ENCODE measurements at places on chromosomes 16 and 17.

GRCh38 chr17:50872710-50873424 lies 6.7 kb upstream of the TOB1 start:
- peak; percentile 46 for DNase-seq

GRCh38 chr17:73847952-73848351 lies 203.7 kb upstream of the SDK2 start:
- no peak for DNase-seq

DNA sequence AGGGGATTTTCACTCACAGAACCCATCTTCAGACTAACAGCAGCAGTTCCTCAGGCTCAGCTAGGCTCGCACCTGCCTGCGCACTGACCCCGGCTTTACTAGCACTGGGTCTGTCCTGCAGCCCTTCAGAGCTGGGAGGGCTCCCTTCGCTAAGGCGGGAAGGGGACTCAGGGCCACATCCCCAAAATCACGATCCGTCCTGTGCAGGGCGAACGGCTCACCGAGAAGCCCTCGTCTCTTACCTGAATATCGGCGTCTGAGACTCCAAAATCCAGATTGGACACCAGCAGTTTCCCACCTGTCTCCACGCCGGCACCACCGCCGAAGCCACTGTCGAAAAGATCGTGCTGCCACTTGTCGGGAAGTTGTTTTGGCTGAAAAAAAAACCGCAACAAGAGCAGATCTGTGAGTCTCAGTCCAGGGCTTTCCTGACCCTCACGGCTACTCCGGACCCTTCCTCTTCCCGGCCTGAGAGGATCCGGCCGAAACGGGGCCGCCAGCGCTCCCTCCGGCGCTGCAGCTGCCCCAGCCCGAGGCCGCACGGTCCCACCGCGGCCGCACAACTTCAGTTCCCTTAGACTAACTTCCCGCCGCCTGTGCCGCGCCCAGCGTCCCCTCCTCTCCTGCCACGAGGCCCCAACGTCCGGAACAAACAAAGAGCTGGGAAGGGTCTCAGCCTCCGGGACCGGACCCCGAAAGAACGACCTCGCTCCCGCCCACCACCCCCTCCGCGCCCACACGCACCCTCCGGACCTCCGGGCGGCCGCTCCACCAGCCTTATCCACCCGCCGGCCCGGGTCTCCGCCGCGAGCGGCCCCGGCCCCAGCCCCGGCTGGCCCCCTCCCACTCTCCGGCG lies 711 bp downstream of the ALYREF start:
- no peak for DNase-seq

DNA sequence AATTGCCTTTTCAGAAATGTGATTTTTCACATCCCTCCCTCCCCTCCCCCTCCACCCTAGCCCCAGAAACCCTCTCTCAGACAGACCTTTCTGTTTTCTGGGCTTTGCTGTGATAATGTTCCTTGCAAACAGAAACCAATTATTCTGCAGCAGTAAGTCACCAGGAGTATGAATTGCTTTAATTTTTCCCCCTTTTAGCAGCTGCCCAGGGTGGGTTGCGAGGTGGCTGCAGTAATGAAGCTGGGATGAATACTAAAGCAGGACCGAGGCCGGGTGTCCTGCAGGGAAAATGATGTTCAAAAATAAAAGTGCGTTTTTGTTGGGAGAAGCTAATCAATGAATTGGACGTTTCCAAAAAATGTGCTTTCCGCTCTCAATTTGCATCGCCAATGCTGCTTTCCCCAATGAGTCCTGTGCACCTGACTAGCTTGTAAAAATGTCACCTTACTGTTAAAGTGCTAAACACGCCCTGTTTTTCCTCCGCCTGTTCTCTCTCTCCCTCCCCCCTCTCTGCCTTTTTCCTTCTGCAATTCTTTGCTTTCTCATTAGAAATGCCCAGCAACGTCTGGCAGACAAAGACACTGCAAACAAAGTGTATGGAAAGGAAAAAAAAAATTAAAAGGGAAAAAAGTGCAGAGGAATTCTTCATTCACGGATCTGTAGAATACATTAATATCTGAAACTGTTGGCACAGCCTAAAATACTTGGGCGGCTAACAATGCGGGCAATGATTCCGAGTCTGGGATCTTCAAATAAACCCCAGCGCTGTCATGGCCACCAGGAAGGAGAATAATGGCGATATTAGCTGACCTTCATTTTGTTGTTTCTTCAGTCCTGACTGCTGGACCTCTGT lies 244.1 kb downstream of the STX8 start:
- DNase-seq: no peak

- DNase-seq: no peak
Observed at GRCh38 chr16:80759419-80760162, 44.8 kb downstream of the CDYL2 start.

GRCh38 chr17:80876950-80877728 lies 114.5 kb upstream of the CHMP6 start:
- DNase-seq: no peak

- DNase-seq: no peak
Observed at GRCh38 chr16:17965133-17965900, 371.2 kb downstream of the NPIPA8 start.

GRCh38 chr16:3664187-3664896 lies 9.9 kb downstream of the DNASE1 start:
- no peak for DNase-seq

DNA sequence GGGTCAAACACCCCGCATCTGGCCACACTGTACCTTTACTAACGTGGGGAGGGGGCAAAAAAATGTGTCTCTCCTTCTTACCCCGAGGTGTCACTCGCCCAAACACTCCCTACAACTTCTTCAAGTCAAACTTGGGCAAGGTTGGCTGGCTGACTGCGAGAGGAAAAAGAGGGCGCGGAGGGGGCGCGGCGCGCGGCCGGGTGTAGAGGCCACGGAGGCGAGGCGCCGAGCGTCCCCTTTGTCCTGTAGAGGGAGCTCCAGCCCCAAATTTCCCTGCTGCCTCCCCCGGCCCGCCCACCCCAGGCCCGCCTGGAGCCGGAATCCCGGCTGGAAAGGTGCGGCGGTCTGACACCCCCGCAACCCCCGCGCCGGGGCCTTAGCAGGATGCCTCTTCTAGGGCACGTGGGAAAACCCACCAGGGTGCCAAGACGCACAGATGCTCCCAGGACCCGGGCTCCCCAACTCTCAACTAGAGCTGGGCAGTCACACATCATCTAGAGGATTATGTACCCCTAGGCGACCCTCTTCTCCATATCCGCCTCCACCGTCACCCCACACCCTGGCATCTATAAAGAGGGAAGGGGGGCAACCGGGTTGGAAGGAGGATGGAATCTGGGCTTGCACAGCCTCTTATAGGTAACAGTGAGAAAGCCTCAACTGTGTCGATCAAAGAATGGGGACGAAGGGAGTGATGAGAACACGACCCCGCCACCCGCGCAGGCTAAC lies 4.2 kb downstream of the IRX3 start:
- DNase-seq: no peak

GRCh38 chr17:38745545-38745944 lies 2.6 kb downstream of the PCGF2 start:
- DNase-seq: no peak

DNA sequence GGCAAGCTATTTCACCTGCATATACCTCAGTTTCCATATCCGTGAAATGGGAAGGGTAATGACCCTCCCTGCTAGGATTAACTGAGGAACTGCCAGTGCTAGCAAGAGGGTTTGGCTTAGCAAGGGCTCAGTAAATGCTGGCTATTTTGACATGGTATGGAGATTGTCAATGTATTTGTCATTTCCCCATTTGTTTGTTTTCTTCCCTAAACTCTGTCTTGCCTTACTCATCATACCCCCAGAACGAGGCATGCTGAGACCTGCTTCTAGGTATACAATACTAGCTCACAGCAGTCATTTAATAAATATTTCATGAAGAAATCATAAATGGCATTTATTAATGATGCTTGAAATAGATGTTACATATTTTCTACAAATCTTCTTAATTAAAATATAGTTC lies 124.0 kb downstream of the DYNLRB2 start:
- peak; percentile 93 for DNase-seq

- no peak for DNase-seq
Observed at GRCh38 chr16:11372073-11372828, 27.0 kb downstream of the RMI2 start.

DNA sequence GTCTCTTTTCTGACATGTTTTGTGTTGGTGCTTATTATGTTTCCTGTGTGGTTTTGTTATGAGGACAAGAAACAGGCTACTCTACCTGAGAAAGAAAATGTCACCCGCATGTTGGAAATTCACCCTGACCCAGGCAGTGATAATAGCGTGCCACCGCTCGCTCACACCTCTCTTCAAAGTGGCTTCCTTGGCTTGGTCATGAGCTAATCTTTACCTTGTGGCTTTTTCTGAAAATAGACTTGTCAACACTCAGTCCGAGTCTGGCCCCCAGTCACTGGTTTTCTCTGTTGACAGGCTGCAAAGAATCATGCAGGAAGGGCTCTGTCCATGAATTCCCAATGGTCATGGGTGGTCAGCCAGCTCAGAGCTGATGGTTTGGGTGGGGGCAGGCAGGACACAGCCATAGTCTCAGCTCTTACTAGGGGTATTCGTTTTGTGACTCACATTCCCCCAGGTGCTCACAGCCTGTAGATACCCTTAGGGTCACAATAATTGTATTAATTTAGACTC lies 121.3 kb upstream of the CACNG5 start:
- no peak for DNase-seq

GRCh38 chr16:74275031-74275636 lies 21.5 kb upstream of the PSMD7 start:
- DNase-seq: peak; percentile 45

- DNase-seq: no peak
Observed at GRCh38 chr16:84889066-84889465, 69.3 kb downstream of the CRISPLD2 start.

- DNase-seq: peak; percentile 42
Observed at GRCh38 chr16:2511128-2511800, 2.5 kb upstream of the ATP6V0C start.

GRCh38 chr17:66383333-66383732 lies 80.9 kb downstream of the PRKCA start:
- no peak for DNase-seq

GRCh38 chr17:57178839-57179238 lies 77.5 kb upstream of the MSI2 start:
- no peak for DNase-seq

GRCh38 chr17:79840269-79840988 lies 1.2 kb upstream of the CBX4 start:
- no peak for DNase-seq

- DNase-seq: no peak
Observed at GRCh38 chr17:71033336-71033735, 864.0 kb downstream of the KCNJ2 start.

- DNase-seq: no peak
Observed at GRCh38 chr16:13883881-13884280, 36.1 kb upstream of the ERCC4 start.

DNA sequence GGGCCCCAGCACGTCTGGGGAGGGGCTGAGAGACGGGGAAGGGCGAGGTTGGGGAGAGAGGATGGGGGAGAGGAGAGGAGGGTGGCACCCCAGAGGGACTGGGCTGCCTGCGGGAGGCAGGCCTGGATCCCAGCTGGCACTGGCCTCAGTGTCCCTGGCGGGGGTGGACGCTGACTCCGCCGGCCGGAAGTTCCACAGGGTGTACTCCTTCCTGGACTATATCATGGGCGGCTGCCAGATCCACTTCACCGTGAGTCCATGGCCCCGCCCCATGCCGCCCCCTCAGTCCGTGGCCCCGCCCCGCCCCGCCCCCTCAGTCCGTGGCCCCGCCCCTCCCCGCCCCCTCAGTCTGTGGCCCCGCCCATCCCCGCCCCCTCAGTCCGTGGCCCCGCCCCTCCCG lies 11.3 kb downstream of the CPNE7 start:
- DNase-seq: no peak

GRCh38 chr17:68053231-68054013 lies 17.9 kb downstream of the KPNA2 start:
- DNase-seq: no peak

DNA sequence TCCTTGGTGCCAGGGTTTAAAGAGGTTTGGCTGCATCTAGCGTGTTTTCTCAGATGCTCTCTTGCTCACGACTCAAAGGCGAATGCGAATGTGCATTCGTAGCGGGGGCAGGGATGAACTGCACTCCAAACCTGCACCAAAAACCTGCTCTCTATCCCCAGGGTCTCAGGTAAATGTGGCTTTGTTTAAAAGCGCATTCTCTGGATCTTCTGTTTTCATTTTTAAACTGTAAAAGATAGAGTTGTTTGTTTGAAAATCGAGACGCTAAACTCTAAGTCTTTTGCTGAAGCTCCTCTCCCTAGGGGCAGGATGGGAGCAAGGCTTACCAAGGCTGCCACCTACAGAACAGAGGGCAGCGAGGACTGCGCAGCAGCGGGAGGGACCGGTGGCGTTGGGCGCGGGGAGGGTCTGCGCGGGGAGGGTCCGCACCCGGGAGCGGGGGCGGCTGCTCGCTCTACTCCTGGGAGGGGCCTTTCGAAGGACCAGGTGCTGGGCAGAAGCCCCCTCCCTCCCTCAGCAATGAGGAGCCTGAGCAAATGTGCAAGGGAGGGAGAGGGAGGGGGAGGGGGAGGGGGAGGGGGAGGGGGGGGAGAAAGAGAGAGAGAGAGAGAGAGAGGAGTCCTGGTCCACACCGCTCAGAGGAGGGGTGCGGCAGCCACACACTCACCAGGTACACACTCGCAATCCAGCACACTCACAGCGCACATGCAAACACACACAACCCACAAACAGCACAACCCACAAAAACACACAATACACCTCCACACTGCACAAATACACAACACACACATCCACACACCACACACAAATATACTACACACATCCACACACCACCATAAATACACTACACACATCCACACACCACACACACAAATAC lies 142.8 kb downstream of the GRIN2A start:
- DNase-seq: peak; percentile 1

DNA sequence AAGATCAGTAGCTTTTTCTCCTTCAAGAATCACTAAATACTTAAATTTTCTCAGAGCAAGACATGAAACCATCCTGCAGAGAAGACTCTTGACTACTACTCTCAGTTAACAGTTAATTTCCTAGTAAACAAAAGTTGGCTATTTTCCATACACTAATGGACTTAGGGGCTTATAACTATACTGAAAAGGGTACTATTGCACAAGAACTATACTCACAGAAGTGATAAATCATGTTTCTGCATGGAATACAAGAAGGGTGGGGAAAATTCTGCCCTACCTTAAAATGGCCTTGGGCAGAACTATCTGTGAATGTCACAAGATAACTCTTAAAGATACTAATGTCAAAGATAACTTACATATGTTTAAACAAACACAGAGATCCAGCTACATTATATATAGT lies 12.5 kb downstream of the ZNF652 start:
- DNase-seq: no peak

- DNase-seq: no peak
Observed at GRCh38 chr17:78812855-78813254, 27.8 kb downstream of the USP36 start.

- no peak for DNase-seq
Observed at GRCh38 chr17:29588562-29589411, 661 bp downstream of the GIT1 start.

DNA sequence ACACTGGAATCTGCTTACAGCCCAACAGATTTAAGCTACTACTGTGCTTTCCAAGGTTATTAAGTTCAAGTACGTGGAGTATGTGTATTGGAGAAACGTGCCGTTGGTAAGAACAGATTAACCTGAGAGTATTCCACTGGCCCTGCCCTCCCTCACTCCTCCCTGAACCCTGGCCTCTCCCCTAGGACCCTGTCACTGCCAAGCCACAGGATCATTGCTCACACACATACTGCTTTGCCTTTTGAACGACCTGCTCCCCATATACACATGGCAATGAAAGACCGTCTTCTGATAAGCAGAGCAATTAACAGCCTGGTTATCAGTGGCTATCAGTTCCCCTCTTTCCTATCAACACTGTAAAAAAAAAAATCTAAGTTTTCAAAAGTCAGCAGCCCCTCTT lies 458.9 kb upstream of the DYNLRB2 start:
- DNase-seq: no peak

- DNase-seq: no peak
Observed at GRCh38 chr16:1279945-1280589, 24.2 kb downstream of the TPSD1 start.

Data from bronchial epithelial cell (primary cell).